ENCODE measurements at places on chromosomes 3 and 15.

- H3K4me1 ChIP-seq: no peaks in the 10 kb centered on the region
- no peak overlapping the region for H3K4me3 ChIP-seq
- H3K27ac ChIP-seq: no peak overlapping the region
- H3K27me3 ChIP-seq: no peaks in the 10 kb centered on the region
- no peaks in the 10 kb centered on the region for H3K36me3 ChIP-seq
Observed at GRCh38 chr3:101984356-101984755, 135.0 kb downstream of the NFKBIZ start.

GRCh38 chr3:182292591-182292990 lies 500.7 kb upstream of the ATP11B start:
- H3K27ac ChIP-seq: no peak overlapping the region
- H3K4me3 ChIP-seq: no peak overlapping the region
- H3K27me3 ChIP-seq: no peaks in the 10 kb centered on the region

- peak overlapping the region; percentile 92 for H3K4me3 ChIP-seq
- H3K27me3 ChIP-seq: peaks cover 24% of the 10 kb centered on the region
- H3K4me1 ChIP-seq: peaks cover 39% of the 10 kb centered on the region
- H3K36me3 ChIP-seq: peaks cover 2% of the 10 kb centered on the region
Observed at GRCh38 chr3:146161663-146162002, 649 bp upstream of the PLOD2 start.

- H3K4me1 ChIP-seq: peaks cover 11% of the 10 kb centered on the region
- DNase-seq: no peak
- peaks cover 5% of the 10 kb centered on the region for H3K36me3 ChIP-seq
- no peak overlapping the region for H3K27ac ChIP-seq
Observed at GRCh38 chr3:4680871-4681300, 187.7 kb downstream of the ITPR1 start.

DNA sequence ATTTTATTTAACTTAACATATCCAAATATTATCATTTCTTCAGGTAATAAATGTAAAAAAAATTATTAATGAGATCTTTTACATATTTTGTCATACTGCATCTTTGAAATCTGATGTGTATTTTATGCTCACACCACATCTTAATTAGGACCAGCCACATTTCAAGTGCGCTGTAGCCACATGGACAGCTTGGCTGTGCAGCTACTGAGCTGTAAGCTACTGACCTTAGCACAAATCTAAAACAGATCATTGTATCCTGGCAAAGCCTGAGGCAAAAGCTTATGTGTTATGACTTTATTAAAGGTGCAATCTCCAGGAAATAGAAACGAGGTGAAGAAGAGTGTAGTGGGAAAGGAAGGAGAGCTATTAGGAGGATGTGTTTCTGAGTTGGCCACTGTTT lies 126.7 kb upstream of the UBE2E2 start:
- H3K4me3 ChIP-seq: no peak overlapping the region
- peaks cover 5% of the 10 kb centered on the region for H3K4me1 ChIP-seq
- H3K27me3 ChIP-seq: peaks cover 31% of the 10 kb centered on the region
- no peak overlapping the region for H3K27ac ChIP-seq
- no peaks in the 10 kb centered on the region for H3K36me3 ChIP-seq

DNA sequence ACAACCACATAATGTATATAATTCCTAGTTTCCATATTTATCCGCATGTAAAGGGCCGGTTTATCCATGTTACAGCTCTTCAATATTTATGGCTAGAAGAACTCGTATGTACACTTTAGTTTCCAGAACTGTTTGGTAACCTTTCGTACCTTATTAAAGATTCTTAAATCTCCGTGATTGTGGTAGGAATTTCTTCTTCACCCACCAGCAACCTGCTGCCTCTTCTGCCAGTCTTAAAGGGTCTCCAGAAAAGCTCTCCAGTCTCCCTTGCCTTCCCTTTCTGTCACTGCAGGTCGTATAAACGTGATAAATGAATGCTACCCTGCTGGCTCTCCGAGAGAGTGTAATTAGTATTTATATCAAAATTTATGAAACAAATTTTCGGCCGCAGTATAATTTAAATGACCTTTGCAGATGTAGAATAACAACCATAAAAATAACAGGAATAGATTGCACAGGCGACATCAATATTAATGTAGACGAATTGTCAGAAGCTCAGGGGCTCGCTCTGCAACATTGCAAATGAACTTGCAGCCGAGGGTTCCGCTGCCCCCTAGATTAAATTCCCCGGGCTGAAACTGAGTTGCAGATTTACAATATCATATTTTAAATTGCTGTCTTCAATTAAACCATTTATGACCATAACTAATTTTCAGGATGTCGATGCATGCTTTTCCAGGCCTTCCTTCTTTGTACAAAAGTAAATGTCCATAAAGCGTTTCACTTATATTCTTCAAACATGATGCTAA lies 5.4 kb downstream of the ZIC1 start:
- H3K27me3 ChIP-seq: peaks cover 91% of the 10 kb centered on the region
- no peaks in the 10 kb centered on the region for H3K36me3 ChIP-seq
- H3K4me1 ChIP-seq: peaks cover 7% of the 10 kb centered on the region
- no peak overlapping the region for H3K4me3 ChIP-seq
